ENCODE measurements at places on chromosomes 11 and 22. TPM values are rescaled to one million over a fixed set of nuclear protein-coding genes. Genes with fewer than 3 reads are reported as not detected.

SLC3A2 gene
- 419 TPM for total RNA-seq

OR52I1 gene
- not detected for total RNA-seq

CHRNA10 gene
- total RNA-seq: 0.44 TPM

PDGFB gene
- 3.9 TPM for total RNA-seq

AP2A2 gene
- total RNA-seq: 34.6 TPM

GRCh38 chr22:46424496-46424895 is 89.0 kb downstream of the TRMU start:
- DNase-seq: no peak

- DNase-seq: no peak
Measured at GRCh38 chr11:131658952-131659351, 288.5 kb downstream of the NTM start.

DNA sequence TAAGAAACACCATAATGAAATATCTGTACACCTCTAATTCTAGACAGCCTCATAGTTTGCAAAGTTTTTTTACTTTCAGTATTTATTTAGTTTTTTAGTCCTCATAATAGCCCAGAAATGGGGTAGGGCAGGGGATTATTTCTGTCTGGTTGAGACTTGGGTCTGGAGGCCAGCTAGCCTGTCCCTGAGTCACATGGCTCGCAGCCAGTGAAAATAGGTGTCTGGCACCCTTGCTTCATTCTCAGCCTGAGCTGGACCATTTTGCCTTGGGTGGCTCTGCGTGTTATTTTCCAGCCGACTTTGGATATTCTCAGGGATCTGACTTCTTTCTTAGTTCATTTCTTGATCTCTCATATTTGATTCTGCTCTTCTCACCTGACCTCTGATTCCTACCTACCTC is 123.9 kb upstream of the NARS2 start:
- DNase-seq: no peak

GRCh38 chr11:61026121-61027031 is 54.9 kb downstream of the CD6 start:
- DNase-seq: peak; percentile 85

Measured in activated naive CD4-positive, alpha-beta T cell treated with anti-CD3 and anti-CD28 coated beads for 36 hours (primary cell).